ENCODE measurements at places on chromosomes 2 and 18. TPM values are rescaled to one million over a fixed set of nuclear protein-coding genes. Genes with fewer than 3 reads are reported as not detected.

DNA sequence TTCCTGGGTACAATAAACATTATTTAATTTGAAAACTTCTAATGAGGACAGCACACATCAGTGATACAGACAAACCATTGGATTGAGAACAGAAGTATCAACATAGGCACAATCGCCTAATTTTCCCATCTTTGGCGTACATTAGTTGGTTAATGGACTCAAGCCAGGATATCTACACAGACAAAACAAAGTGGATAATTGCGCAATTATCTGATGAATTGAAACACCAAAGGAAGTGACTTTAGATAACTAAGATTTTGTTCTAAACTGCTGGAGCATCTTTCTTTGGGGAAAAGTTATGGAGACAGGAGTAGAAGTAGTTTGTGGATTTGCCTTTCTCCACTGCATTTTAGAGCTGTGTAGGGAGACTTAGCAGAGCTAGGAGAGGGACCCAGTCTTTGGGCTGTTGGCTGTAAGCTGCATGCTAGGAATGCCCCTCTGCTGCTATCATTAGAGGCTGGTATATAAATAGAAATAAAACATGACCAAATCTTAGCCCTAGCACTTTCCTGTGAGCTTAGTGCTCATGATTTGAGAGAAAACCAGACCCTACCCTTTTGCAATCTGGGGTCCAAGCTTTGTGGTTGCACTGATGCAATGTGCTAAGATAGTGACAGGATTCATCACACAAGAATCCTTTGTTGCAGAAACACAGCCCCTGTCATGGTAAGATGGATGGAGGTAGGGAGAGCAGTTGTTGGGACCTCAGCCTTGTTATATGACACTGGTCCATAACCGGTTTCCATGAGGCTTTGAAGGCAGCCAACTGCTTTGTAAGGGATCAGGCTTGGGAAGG is 264.5 kb upstream of the PIK3C3 start:
- peak; percentile 1 for DNase-seq

Gene ARL6IP6
- 19.7 TPM for total RNA-seq

- no peak for DNase-seq
Observed at GRCh38 chr18:612156-612555, 15.4 kb downstream of the CLUL1 start.

Gene RAD51AP2
- total RNA-seq, result 0.37 TPM

- no peak for DNase-seq
Observed at GRCh38 chr18:45854036-45854586, 28.6 kb downstream of the SIGLEC15 start.

Gene SPHKAP
- total RNA-seq, result not detected

Gene AGXT
- not detected for total RNA-seq

GRCh38 chr2:41495050-41495449 is 552.8 kb upstream of the PKDCC start:
- peak; percentile 1 for DNase-seq

Gene UGT1A10
- total RNA-seq, result not detected

GRCh38 chr2:167212014-167212648 is 323.9 kb downstream of the XIRP2 start:
- peak; percentile 79 for DNase-seq

DNA sequence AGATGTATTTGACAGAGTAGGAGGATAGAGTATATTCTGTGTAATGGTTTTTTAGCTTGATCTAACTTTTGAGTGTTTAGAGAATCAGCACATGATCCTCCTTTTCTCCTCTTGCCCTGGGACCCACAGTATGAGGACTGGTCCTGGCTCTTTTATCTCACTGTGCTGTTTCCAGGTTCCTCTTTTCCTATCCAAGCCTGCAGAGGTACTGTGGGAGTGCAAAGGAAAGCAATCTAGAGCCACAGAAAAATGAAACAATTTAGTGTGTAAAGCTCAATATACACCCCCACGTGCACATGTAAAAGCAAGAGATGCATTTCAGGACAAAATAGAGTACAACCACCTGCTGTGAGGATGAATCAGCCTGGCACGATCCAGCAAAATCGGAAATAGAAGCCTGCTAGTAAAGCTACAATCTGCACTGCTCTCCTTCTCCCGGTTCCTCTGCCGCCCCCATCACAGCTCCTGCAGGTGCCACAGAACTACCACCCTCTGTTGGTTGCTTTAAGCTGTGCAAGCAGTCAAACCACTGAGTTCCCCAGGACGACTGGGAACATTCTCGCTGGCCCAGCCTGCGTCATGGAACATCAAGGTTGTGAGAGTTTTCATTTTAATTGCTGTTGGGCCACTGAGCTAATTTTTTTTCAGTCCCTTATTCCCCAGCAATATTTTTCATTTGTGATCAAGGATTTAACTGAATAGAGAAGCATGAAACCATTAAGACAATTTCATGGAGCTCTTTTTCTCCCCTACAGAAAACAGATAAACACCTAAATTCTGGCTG is 47.8 kb upstream of the MAPRE3 start:
- peak; percentile 60 for DNase-seq

DNA sequence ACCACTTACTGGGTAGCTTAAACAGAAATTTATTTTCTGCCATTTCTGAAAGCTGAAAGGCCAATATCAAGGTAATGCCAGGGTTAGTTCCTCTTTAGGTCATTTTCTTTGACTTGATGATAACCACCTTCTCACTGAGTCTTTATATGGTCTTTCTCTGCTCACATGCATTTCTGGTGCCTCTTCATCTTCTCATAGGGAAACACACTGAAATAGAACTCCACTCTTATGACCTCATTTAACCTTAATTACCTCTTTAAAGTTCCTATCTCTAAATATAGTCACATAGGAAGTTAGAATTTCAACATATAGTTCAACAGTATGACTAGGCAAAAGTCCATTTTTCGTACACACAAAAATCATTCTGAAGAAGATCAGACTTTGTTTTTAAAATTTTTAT is 616.8 kb upstream of the VRK2 start:
- no peak for DNase-seq

GRCh38 chr2:97844311-97844859 is 131.0 kb downstream of the ZAP70 start:
- no peak for DNase-seq

DNA sequence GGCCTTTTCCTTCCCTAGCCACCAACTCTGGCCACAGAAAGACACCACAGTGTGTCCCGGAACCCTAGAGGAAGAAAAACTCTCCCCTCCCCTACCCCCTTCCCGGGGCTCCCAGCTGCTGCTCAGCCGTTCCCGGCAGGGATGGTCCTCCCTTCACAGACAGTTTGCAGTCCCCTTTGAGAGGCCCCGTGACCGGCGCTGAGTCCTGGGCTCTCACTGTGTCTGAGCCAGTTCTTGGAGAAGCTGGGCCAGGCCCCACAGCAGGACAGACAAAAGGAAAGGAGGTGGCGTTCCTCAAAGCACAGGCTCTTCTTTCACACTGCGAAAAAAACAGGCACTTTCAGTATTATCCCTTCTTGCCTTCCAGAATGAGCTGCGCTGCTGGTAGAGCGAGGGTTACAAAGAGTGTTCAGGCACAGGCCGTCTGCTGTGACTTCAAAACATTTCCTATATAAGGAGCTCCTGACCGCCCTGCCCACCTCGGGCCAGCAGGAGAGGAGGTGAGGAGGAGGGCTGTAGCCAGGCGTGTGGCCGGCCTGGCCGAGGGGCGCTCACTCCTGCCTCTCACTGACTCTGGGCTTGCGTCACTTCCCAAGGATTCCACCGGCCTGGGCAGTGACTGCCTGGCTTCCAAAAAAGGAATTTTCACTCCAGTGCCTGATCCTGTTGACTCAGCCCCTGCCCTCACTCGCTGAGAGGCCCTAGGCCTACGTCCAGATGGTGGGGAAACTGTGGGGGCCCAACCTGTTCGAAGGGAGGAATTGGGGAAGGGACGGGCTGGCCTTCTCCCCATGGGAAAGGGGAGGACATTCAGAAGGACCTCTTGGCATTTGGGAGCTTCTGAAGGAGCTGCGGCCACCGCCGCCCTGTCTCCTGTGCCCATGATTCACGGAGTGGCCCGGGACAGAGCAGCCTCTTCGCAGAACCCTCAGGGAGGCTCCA is 24.9 kb downstream of the CIDEA start:
- peak; percentile 99 for DNase-seq

- DNase-seq, result no peak
Observed at GRCh38 chr2:100052650-100053049, 89.7 kb downstream of the AFF3 start.

GRCh38 chr2:163266772-163267171 is 428.2 kb upstream of the KCNH7 start:
- DNase-seq, result peak; percentile 9

Gene FBXO36
- total RNA-seq, result 1.5 TPM

DNA sequence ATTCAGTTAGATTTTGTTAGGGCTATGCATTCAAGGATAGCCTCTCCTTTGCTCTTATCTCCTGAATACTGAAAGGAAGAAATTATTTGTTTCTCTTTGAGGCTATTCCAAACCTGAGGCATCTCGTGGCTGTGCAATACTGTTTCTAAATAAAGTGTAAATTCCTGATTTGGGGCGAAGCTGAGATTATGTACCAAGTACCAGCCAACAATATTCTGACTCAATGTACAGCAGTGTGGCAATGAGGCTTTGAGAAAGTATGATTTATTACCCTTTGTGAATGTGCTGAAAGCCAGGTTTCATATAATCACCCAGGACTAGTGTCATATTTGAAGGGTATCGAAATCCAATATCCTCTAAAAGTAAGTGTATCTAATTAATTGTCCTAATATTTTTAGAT is 113.5 kb downstream of the MEIS1 start:
- DNase-seq, result no peak

GRCh38 chr2:113015042-113015441 is 9.8 kb downstream of the IL36A start:
- no peak for DNase-seq

DNA sequence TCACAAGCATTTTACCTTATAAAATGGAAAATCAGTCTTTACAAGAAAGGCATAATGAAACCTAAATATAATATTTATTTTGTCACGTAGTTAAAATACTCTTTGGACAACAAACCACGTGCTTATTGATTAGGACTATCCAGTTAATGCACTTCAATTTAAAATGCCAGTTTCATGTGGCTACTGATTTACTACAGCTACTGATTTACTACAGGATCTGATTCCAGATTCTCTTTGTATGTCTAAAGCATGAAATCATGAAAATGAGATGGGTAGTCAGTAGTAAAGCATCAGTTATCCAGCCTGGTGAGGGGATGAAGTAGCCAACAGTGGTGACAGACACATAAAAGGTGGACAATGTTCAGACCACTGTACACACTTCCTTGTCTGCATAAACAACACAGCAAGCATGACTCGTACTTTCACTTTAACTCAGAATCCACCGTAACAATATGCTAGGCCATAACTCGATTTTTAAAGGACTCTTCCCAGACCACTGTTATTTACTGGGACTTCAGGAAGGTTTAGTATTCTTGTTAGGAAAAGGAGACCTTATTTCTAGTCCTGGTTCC is 24.9 kb downstream of the ACAA2 start:
- DNase-seq, result no peak

Gene RGPD3
- total RNA-seq, result 0.16 TPM

Gene HOXD12
- total RNA-seq, result not detected
